ENCODE measurements at places on chromosomes 1 and 21.

GRCh38 chr1:226149806-226150205, 36.7 kb downstream of the ACBD3 start:
- DNase-seq: no peak

DNA sequence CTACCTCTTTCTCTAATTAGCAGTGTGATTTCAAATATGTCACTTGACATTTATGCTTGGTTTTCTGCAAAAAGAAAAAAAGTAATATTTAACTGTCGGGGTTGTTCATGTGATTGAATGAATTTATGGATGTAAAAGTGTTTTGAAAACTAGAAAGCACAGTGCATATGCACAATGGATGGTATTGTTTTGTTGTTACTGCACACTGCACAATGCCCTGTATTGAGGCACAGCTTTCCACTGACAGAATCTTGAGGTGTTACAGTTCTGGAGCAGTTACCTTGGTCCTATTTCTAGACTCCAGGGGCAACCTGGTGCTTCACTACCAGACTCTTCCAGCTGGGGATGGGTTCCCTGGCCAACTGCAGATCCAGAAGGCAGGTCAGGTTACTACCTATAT, 116.8 kb upstream of the L1TD1 start:
- DNase-seq: no peak

GRCh38 chr21:23939369-23940065, 1667.8 kb downstream of the MRPL39 start:
- DNase-seq: no peak

DNA sequence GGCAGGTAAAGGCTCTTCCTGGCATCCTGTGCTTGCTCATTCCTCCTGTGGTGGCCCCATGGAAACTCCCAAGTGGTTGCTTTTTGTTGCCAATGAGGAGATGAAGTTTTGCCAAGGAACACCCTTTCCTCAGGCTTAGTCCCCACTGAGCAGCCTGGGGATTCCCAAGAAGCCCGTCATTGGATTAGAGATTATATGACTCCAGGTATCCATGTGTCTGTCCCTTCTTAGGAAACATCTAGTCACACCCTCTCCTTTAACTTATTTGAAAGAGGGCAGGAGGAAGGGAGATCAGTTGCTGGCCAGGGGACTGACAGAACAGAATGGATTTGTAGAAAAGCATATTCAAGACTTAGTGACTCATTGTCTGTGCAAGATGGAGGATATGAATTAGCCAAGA, 3.8 kb upstream of the LCE3A start:
- no peak for DNase-seq

DNA sequence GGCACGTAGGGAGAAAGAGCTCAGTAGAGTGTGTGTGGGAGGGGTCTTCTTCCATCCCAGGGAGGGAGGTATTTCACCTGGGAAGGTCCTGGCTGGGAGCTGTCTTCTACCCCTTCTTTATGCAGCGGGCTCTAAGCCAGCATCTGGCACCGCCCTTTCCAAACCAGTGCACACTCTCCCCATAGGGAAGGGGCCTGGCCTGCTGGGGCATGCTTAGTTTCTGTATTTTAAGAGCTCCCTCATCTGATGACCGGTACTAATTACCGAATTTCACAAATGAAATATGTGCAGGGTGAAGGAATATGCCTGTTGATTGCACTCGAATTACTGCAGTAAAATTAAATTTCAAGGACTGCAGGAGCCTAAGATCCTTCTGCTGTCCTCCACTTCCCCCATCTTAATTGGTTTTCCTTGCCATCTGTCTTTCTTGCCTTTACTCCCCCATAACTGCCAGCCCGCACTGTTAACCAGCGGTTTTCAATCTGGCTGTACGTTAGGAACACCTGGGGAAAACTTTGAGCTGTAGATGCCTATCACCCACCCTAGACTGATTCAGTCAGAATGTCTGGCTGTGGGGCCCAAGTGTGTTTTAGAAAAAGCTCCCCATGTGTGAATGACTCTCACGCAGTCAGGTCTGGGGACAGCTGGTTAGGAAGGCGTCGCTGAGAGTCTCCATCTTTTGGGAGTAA, 20.1 kb downstream of the GALNT2 start:
- peak; percentile 31 for DNase-seq

GRCh38 chr1:34808051-34808810, 15.4 kb downstream of the GJA4 start:
- no peak for DNase-seq

- DNase-seq: peak; percentile 87
Measured at GRCh38 chr1:247390116-247390791, 25.7 kb upstream of the NLRP3 start.

DNA sequence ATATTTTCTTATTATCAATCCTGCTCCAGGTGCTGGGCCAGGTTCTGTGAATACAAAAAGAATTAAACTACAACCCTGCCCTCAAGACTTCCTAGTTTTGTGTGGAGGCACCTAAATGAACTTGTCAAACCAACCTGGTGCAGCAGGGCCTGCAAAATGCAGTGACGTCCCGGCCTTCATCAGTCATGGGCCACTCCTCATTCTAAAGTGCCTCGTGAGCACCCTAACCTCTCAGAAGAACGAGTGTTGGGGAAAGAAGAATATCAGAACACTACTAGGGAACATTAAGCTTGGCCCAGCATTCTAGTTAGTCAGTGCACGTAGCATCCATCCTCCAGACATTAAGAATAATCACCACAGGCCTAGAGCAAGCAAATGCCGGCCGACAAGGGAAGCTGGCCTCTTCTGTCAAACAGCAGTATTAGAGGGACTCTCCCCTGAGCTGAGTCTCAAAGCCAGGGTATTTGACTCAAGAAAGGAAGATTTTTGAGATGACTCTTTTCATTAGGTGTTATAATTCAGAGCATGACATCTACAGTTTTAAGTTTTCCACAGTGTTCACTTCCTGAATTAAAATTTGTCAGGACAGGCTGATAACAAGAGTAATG, 137.9 kb downstream of the SLC45A1 start:
- DNase-seq: no peak

All from NCI-H1417 (cell line).